Activated CD8-positive, alpha-beta memory T cell treated with anti-CD3 and anti-CD28 coated beads, Interleukin-2, amount 10 ng/mL, durations not matched to agents 7 days and 5 days (primary cell): ENCODE measurements at places on chromosomes 16 and 17. TPM values are rescaled to one million over a fixed set of nuclear protein-coding genes. Genes with fewer than 3 reads are reported as not detected.

- DNase-seq: no peak
- no peak overlapping the region for H3K4me3 ChIP-seq
These were observed 45.8 kb downstream of the VPS35L start for GRCh38 chr16:19601083-19601976.

- peaks cover 7% of the 10 kb centered on the region for H3K27me3 ChIP-seq
- no peak overlapping the region for H3K4me3 ChIP-seq
- no peak for DNase-seq
- H3K27ac ChIP-seq: no peak overlapping the region
- H3K4me1 ChIP-seq: no peaks in the 10 kb centered on the region
- no peaks in the 10 kb centered on the region for H3K36me3 ChIP-seq
These were observed 31.1 kb upstream of the JPH3 start for GRCh38 chr16:87570938-87571867.

- H3K27me3 ChIP-seq: no peaks in the 10 kb centered on the region
- H3K4me1 ChIP-seq: peaks cover 7% of the 10 kb centered on the region
- no peak overlapping the region for H3K4me3 ChIP-seq
- no peak overlapping the region for H3K27ac ChIP-seq
- H3K36me3 ChIP-seq: no peaks in the 10 kb centered on the region
- DNase-seq: no peak
These were observed 115.3 kb downstream of the SLC39A11 start for GRCh38 chr17:72976971-72977770.

PLD6 gene
- total RNA-seq: 12.5 TPM

EVPLL gene
- total RNA-seq: not detected

DNA sequence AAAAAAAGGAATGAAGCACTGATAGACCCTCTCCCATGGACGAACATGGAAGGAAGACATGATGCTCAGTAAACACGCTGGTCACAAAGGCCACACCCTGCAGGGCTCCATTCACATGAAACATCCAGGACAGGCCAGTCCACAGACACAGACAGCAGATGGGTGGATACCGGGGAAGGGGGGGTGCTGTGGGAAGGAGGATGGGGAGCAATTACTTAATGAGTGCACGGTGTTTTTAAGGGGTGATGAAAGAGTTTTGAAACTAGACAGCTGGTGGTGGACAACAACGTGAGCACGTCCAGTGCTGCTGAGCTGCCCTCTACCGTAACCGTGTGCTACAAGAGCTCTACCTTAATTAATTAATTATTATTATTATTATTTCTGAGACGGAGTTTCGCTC lies 6.0 kb upstream of the SLC16A3 start:
- H3K4me3 ChIP-seq: no peak overlapping the region
- no peak overlapping the region for H3K27ac ChIP-seq
- H3K27me3 ChIP-seq: no peaks in the 10 kb centered on the region
- peaks cover 10% of the 10 kb centered on the region for H3K4me1 ChIP-seq
- DNase-seq: no peak

- no peak overlapping the region for H3K4me3 ChIP-seq
- H3K4me1 ChIP-seq: no peaks in the 10 kb centered on the region
- no peaks in the 10 kb centered on the region for H3K36me3 ChIP-seq
- no peaks in the 10 kb centered on the region for H3K27me3 ChIP-seq
These were observed 356.6 kb downstream of the KCNJ2 start for GRCh38 chr17:70525961-70526360.

DNA sequence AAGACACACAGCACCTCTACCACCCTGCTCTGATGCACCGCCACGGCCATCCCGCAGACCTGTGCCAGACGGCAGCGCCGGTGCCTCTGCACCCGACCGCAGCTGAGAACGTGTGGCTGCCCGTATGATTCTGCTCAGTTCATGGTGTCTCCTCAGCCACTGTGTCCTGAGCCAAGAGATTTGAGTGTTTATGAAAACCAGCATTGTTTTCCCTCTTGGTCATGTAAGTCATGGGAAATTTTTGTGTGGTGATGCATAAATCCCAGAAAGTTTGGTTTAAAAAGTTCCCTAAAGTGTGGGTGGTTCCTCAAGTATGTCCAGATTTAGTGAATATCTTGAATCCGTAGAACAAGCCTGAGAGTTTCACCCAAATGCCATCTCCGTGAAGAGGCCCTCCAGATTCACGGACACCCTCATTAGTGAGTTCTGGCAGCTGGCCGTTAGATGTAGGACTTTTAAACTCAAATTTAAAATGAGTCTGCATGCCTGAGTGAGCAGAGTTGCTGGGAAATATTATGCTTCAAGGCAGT lies 57.6 kb downstream of the CDRT4 start:
- H3K36me3 ChIP-seq: no peaks in the 10 kb centered on the region
- H3K4me1 ChIP-seq: no peaks in the 10 kb centered on the region
- H3K4me3 ChIP-seq: no peak overlapping the region

DNA sequence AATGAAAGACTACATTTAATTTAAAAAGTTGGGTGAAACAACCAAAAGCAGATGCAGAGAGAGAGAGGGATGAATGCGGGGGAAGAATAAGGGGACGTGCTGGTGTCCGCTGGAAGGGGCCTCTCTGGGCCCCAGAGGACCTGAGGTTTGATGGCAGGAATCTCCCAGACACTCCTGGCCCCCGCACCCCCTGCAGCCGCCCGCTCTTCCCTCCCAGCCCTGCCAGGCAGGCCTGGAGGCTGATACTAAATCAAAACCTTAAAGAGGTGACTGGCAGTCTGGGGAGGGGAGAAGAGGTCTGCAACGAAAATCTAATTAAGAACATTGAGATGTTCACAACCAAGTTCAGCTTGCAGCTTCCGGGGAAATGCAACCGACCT lies 2.4 kb downstream of the FOXL1 start:
- H3K27ac ChIP-seq: no peak overlapping the region
- no peak for DNase-seq
- no peaks in the 10 kb centered on the region for H3K36me3 ChIP-seq
- no peak overlapping the region for H3K4me3 ChIP-seq

GRCh38 chr17:33464669-33465280 lies 171.7 kb upstream of the ASIC2 start:
- no peak overlapping the region for H3K27ac ChIP-seq
- no peaks in the 10 kb centered on the region for H3K27me3 ChIP-seq
- DNase-seq: no peak
- H3K36me3 ChIP-seq: no peaks in the 10 kb centered on the region
- H3K4me3 ChIP-seq: no peak overlapping the region

DNA sequence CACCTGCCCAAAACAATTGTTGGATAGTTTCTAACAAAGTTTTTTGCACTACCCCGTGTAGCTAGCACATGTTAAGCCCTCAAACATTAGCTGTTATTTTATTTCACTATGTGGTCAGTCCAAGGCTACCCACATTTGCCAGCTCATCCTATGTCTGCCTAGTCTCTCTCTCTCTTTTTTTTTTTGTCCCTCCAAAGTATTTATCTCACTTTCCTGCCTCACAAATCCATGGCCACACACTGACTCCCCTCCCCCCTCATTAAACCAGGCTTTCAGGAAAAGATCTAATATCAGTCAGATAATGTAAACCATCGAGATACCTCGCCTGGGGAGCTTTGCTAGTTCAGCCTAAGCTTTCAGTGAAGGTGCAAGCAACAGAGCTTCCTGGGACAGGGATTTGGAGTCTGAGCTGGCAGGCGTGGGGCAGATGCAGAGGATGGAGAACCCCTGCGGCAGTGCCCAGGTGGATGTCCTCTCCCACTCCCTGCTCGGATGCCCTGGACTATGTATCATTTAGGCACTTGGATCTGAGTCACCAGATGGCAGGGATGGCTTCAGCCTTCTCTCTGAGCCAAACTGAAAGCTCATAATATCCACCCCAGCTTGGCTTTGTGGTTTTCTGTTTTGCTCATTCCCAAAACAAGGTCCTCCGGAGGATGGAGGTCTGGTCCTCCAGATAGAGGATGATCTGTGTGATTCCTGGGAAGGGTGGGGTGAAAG lies 73.7 kb upstream of the FOXF1 start:
- H3K27ac ChIP-seq: no peak overlapping the region
- no peaks in the 10 kb centered on the region for H3K36me3 ChIP-seq
- H3K4me3 ChIP-seq: no peak overlapping the region
- no peaks in the 10 kb centered on the region for H3K27me3 ChIP-seq

DNA sequence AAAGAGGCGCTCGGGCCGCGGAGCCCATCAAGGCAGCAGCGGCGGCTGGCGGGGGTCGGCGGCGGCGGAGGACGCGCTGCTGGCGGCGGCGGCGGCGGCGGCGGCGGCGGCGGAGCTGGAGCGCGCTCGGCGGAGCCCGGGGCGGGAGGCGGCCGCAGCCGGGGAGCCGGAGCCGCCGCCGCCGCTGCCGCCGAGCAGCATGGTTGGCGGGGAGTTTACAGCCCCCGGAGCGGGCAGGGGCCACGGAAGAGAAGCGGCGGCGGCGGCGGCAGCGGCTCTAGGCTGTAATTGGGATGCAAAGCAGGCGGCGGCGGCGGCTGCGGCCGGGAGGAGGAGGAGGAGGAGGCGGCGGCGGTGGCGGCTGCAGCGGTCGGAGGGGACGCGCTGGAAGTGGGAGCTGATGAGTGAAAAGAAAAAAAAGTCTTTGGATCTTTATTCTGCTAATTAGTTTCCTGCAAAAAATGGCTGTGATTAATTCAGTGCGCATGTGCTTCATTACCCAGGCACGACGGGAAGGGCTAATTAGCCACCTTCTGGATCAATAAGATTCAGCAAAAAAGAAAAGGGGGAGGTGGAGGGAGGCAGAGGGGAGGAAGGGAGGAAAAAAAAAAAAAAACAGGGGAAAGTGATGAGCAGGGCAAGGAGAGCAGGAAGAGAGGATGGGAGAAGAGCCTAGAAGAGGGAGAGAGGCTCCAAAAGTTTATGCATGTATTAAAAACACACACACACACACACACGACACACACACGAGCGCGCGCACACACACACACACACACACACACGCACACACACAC lies 10.9 kb upstream of the ZFHX3 start:
- peaks cover 2% of the 10 kb centered on the region for H3K36me3 ChIP-seq
- no peak overlapping the region for H3K27ac ChIP-seq
- peaks cover 44% of the 10 kb centered on the region for H3K27me3 ChIP-seq
- H3K4me3 ChIP-seq: peak overlapping the region; percentile 68
- H3K4me1 ChIP-seq: peaks cover 10% of the 10 kb centered on the region

DNA sequence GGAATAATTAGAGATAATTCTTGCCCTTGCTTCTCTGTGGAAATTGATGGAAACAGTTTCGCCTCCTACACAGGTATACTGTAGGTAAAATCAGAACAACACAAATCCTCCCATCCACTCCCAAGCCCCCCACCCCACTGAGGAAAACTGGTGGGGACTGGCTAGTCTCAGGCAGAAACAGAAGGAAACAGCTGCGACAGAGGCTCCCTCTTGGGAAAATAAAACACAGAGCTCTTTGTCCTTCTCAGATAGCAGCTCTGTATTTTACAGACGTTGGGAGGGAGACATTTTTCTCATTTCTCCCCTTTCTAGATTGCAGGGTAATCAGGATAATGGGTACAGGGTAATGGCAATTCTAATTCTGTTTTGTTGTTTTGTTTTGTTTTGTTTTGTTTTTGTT lies 1.1 kb downstream of the SLFN13 start:
- H3K36me3 ChIP-seq: peaks cover 63% of the 10 kb centered on the region
- peak overlapping the region; percentile 68 for H3K4me3 ChIP-seq
- H3K27me3 ChIP-seq: no peaks in the 10 kb centered on the region
- peaks cover 16% of the 10 kb centered on the region for H3K4me1 ChIP-seq
